Activated CD4-positive, alpha-beta memory T cell treated with anti-CD3 and anti-CD28 coated beads for 36 hours (primary cell): ENCODE measurements at places on chromosomes 4 and X. TPM values are rescaled to one million over a fixed set of nuclear protein-coding genes. Genes with fewer than 3 reads are reported as not detected.

GRCh38 chrX:54157561-54157960, 25.5 kb downstream of the FAM120C start:
- DNase-seq, result no peak

GRCh38 chr4:113040793-113041192, 8.7 kb upstream of the ANK2 start:
- no peak for DNase-seq

DNA sequence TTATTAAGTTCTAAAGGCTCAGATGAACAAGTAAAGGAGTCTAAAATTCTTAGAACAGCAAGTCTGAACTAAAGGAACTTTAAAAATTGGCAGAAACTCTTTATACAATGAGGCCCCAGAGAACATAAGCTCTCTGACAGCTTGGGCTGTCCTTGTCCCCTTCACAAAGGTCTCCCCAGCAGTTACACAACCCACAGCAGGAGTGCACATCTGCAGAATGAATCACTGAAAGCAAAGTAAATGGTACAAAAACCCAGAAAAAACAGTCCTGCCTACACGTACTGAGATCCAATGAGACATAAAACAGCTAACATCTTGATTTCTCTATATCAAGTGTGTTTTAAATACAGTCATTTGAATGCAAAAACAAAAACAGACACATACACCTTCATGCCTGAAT, 18.7 kb downstream of the RBBP7 start:
- no peak for DNase-seq

GRCh38 chr4:136812100-136812880, 720.0 kb downstream of the PCDH18 start:
- no peak for DNase-seq

DNA sequence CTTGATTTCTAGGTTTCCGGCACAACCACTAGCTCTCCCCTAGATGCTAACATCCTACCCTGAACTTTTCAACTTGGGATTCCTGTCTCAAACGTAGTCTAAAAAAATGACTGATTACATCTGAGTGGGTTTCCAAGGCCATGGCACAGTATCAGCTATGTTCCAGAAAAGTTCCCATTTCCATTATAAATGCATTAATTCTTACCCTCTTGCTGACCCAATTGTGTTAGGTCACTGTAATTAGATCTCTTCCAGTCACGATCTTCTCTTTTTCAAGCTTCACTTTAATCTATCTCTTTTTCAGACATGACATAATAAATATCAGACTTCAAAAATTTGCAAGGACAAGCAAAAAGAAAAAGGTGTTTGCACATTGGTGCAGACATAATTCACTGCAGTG, 50.6 kb upstream of the PDE5A start:
- no peak for DNase-seq

MND1 gene
- 32.0 TPM for total RNA-seq
